ENCODE measurements at places on chromosomes 2 and 18.

DNA sequence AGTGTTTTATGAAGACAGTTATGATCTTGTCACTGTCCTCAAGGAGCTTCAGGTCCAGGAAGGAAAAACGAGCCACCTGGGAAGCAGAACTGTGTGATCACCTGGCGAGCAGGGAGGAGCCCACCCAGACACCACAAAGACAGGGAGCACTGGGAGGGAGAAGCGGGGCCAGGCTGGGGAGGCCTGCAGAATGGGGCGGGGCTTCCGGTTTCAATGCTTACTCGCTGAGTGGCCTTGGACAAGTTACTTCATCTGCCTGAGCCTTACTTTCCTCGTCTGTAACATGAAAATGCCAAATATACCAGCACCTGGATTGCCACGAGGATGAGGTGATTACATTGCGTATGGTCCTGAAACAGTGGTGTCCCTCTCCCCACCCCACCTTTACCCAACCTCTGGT is 227.5 kb downstream of the ANKRD30B start:
- no peak for DNase-seq

DNA sequence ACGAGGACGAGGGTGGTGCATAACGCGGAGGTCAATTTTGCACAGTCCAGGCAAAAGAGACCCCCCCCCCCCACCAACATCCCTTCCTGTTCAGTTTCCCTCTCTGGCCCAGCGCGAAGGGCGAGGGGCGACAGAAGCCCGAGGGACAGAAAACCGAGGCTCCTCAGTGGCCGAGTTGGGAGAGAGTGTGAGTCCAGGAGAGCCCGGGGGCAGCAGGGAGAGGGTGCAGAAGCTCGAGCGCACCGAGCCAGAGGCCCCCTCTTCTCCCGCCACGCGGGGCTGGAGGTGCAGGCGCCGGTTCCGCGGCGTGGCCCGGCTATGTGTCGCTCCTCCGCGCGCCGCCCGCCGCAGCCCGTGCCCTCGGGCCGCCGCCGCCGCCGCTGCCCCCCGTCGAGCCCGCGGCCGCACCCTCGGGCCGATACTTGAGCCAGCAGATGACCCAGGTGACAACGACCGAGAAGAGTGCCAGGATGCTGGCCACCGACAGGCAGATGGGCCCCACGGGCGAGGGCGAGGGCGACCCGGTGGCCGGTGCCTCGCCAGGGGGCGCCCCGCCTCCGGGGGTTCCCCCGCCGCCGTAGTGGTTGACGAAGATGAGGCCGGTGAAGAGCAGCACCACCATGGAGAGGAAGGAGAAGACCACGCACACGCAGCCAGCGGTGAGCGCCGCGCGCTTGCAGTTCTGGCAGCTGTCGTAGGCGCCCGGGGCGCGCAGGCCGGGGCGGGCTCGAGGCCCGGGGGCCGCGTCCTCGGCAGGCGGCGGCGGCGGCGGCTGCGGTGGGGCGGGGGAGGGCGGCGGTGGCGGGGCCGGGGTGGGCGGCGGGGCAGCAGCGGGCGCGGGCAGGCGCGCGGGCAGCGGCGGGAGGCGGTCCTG is 20.2 kb upstream of the PAX3 start:
- DNase-seq: peak; percentile 65

DNA sequence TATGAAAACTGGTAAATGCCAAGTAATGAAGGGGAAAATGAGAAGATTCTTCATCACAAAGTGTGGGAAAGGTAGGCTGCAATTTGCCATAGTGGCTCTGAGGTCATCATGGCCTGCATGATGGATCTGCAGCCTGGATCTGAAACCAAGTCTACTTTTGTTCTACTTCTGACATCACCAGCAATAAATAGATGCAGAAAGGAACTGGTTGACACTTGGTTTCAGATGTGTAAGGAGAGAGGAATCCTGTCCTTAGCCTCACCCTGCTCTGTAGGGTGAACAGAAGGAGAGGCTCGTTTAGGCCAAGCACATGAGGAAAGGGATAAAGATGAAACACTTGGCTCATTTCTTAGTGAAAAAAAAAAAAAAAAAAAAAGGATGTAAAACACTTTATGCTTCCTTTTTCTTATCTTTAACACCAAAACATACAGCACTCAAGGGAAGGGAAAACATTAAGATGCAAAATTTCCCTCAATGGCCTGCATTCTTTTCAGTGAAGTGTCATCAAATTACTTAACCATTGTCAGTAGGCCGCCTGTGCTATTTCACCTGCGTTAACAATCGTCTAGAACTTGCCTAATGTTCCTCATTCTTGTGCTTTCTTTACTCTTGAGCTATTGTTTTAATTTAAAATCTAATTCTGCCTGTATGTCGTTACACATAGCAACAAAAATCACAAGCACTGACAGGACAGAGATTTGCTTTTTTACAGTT is 3.9 kb downstream of the NEB start:
- no peak for DNase-seq

DNA sequence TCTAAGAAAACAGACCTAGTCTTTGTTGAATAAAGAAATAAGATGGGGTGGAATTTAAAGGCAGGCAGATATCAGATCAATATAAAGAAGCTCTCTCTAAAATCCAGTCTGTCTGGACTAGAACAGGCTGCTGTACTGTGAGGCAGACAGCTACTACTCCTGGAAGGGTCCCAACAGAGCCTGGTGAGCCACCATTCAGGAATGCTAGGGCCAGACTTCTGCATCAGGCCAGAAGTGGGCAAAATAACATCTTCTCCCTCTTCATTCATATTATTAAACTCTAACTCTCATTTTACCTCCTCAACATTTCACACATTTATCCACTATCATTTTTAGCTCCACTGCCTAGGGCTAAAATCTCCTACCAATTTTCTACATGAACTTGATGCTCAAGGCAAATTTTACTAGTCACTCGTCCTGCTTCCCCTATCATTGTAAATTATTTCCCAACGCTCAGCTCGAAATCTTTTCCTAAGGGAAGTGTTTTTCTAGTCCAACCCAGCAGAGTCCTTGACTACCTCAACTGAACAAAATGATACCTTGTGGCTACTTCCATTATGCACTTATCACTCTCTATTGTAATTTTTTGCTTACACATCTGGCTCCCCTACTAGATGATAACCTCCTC is 45.2 kb upstream of the GLS start:
- DNase-seq: no peak

DNA sequence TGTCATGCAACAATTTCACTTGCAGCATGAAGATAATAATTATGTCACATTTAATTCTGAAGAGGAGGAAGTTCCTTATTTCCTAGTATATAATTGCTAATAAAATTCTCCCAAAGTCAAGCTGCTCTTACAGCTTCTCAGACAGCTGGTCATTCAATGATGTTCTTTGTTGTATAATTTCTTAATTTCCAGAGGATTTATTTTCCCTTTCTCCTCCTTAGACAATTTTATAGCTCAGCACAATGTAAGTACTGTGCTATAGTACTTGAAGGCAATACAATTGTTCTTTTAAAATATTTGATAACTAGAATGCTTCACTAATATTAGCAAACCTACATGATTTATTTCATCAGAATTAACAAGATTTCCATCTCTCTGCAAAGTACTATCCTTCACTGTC is 73.4 kb downstream of the ROCK1 start:
- no peak for DNase-seq

DNA sequence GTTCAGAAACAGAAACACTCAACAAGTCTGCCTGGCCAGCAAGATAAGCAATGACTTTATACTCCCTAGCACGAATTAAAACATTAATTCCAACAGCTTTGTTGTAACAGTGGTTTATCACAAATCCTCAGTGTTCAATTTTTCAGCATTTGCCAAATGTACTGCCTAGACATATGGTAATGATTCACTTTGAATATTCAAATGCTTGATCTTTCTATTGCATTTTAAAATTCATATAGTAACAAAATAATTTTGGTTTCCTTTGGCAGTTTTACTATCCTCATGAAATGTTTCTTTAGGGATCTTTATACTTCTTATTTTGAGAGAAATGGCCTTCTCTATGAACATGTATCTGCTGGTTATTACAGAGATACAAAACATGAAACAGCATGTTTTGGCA is 851.8 kb upstream of the NXPH2 start:
- DNase-seq: no peak

- no peak for DNase-seq
These were observed 12.4 kb downstream of the COPS8 start for GRCh38 chr2:237097911-237098702.

DNA sequence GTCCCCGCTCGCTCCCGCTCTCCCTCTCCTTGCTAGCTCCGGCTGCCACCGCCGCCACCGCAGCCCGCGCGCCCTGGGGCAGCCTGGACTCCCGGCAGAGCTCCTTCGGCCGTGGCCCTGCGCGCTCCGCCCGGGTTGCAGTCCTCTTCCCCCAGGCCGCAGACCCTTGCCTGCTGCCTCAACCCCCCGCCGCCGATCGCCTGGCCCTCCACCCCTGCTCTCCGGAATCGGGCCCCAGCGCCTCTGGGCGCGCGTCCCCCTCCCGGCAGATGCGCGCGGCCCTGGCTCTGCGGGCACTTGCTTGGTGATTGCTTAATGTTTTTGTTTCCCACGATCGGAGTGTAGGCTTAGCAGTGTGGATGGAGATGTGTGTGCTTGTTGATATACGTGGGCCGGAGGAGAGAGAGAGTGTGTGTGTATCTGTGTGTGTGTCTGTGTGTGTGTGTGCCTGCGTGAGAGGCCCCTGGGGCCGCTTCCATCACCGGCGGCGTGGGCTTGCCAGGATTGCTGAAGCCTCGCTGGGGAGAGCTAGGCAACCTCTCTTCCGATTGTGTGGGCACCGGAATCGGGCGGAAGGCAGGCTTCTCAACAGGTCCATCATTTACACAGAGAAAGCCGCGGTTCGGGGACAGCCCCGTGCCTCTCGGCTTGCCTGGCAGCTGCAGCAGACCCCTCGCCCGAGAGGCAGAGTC is 877 bp downstream of the INHBB start:
- DNase-seq: no peak

DNA sequence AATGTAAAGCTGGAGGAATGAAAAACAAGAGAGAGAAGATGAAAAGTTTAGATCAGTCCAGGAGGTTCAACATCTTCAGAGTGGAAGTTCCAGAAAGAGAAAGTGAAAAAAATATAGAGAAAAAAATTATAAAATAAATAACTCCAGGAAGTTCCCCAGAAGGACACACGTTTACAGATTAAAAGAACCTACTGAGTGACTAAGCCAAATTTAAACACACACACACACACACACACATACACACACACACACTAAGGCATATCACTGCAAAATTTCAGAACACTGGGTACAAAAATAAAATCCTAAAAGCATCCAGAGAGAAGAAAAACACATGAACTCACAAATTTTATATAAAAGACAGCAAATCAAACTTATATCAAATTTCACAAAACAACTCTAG is 85.9 kb upstream of the PMAIP1 start:
- DNase-seq: no peak

DNA sequence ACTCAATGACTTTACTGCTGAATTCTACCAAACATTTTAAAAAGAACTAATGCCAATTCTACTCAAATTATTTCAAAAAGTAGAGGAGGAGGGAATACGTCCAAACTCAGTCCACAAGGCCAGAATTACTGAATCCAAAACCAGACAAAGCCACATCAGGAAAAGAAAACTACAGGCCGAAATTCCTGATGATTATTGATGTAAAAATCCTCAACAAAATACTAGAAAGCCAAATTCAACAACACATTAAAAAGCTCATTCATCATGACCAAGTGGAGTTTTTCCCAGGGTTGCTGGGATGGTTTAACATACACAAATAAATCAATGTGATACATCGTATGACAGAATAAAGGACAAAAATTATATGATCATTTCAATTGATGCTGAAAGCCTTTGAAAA is 103.9 kb upstream of the UBE2E3 start:
- DNase-seq: no peak

DNA sequence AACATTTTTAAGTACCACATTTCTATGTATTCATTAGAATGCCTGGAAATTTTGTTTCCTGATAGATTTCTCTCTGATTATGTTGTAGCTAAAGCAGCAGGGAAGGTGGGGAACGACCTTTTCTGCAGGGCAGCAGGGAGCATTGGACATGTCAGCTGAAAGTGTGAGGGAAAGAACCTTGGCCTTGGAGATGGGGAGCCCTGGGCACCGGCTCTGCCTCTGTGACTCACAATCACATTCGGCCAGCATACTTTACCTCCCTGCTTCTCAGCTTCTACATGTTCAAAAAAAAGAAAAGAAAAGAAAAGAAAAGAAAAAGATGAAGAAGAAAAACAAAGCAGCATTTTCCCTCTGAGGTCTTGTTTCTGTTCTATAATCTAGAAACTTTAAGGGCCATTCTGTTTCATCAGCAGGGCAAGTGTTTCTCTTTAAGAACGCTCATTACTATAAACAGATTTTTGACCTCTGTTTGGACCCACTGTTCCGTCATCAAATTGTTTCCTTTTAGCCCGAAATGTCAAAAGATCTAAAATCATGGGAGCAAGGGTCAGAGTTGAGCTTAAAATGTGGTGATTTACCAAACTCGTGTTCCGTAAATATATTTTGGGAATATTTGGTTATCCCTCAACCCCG is 27.9 kb downstream of the SETBP1 start:
- DNase-seq: no peak

GRCh38 chr2:11573418-11574175 is 39.8 kb downstream of the GREB1 start:
- DNase-seq: no peak

DNA sequence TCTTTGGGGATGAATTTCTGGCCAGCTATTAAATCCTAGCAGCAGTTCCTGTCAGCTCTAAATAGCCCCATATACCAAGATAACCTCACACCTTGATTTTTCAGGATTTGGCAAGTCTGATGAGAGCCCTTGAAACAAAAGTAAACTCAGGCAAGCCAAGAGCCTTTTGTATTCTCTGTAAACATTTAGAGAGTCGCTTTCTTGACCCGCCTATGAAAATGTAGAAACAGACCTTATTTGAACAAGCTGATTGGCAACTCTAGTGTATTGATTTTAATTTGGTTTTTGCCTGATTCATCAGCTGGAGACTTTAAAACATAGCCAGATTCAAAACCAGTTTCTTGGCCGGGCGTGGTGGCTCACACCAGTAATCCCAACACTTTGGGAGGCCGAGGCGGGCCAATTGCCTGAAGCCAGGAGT is 43.4 kb downstream of the CABLES1 start:
- no peak for DNase-seq

DNA sequence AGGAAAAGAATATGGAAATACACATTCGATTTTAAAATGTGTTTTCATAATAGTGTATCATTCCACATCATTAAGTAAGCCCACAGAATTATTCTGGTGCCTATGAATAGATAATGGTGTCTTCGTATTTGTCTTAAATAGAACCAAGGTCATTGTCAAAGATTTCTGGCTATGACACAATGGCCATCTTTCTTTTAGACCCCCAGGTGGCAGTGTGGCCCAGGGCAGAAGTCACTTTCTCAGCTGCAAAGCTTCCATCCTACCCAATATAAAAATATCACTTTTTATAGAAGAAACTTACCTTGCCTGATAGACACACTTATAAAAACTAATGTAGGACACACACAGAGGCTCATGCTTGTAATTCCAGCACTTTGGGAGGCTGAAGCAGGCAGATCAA is 57.5 kb downstream of the ZRANB3 start:
- DNase-seq: no peak

DNA sequence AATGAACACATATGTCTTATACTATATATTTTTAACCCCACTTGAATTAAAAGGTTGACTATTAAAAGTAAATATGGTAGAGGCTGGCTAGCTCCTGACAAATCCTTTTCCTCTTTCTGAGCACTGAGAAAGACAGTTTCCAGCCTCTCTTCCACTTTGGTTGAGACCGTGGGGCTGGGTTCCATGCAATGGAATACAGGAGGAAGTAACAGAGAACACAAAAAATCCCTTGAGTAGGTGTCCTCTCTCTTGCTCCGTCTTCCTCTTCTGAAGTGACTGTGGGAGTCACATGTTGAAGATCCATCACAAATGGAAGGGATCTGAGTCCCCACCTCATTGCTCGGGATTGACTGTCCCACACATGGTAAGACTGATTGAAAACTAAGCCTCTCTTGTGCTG is 36.6 kb upstream of the SIGLEC15 start:
- DNase-seq: no peak
